NCI-H2081 treated with DMSO at 0.1 percent for 48 hours (cell line): ENCODE measurements at places on chromosomes 16 and 17.

GRCh38 chr17:2263183-2264066 is 40.2 kb downstream of the SMG6 start:
- no peak for DNase-seq

- DNase-seq: no peak
Measured at GRCh38 chr16:8645831-8646230, 24.3 kb downstream of the METTL22 start.

DNA sequence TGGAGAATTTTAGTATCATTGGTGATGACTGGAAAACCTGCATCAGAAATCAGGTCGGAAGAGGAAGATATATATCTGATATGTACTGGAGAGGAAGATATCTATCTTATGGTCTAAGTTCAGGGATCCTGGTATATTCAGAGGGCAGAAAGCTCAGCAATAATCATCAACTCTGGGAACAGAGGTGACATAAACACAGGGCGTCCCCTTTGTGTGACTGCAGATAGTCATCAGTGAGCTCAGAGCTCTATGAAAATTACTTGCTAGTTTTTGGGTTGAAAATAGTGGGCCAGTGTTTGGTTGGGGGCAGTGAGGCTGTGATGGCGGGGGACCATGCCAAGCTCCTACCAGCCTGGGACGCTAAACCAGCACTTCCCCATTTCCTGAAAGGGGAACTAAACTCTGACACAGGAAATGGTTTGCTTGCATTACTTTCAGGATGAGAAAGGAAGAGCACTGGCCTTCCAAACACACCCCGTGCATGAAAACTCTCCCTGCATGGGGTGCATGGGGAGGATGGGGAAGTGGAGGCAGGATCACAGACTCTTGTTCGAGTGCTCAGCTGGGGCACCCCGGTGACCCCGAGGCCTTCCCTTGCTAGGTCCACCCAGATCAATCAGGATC is 15.8 kb downstream of the NOD2 start:
- DNase-seq: no peak

DNA sequence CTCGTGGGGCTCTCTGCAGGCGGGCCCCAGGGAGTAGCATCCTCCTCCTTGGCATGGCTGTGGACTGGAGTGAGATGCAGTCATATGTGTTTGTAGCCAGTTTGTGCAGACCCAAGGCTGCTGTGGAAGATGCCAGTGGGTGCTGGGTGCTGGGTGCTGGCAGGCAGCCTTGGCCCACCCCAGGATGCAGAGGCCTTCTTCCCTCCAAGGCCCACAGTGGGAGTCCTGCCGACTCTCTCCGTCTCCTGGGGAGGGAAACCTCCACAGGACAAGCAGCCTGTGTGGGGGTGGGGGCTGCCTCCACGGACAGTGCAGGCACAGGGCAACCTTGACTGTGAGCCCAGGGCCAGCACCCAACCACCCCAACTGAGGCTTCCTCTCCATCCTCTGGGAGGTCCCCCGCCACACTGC is 13.8 kb upstream of the TMEM92 start:
- DNase-seq: no peak

GRCh38 chr16:66563574-66564334 is 2.5 kb upstream of the CMTM1 start:
- no peak for DNase-seq

DNA sequence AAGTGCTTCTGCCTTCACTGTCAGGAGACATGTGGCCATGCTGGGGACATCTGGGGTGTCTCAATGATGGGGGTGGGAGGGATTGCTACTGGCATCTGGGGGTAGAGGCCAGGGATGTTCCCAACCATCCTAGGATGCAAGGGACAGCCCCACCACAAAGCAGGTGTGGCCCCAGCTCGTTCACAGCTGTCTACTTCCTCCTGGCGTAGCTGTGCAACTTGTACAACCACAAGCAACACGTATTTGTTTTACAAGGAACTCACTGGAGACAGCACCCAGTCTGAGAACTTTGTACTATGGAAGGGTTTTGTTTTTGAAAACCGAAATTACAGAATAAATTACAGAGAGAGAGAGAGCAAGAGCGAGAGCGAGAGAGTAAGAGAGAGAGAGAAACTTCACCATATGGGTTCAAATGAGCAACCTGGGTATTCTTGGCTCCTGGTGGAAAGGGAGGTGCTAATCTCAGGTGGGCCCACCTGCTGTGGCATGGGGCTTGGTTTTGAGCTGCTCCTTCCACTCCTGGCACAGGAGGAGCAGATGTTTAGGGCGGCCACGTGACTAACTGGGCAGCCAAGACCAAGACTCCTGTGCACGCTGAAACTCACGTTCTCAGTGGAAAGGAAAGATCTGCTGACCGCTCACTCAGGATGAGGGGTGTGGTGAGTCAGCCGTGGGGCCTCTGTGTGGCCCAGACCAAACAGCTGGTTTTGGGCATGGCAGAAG is 17.5 kb upstream of the TNFRSF13B start:
- no peak for DNase-seq

DNA sequence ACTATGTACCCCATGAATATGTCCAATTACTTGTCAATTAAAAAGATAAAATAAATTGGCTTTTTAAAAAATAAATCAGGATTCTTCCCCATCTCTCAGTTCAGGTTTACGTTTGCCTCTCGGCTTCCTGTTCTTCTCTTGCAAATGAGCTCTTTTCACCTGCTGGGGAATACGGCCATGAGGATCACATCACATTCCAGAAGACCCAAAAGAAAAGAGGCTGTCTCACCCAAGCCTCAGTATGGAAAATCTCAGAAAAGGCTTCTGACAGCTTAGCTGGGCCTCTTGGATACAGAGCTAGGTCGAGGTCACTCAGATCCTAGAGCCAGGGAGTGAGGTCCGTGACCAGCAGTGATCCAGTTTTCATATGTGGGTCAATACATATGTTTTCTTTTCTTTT is 171.2 kb upstream of the SDK2 start:
- DNase-seq: no peak

DNA sequence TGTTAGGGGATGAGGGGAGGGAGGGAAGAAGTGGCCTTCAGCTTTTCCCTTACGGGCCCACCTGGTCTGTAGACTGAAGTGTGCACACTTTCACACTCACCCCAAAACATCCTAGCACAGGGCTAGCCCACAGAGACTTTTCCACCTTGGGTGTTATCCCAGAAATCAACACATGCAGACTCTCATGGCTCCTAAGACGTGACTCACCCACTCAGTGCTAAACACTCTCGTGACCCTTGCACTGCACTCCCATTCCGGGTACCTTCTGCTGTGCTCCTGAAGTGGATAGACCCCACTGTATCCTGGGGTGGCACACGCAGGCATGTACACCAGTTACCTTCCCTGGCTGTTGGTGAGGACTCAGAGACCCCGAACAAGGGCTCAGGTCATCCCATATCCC is 23.0 kb upstream of the ABCC3 start:
- DNase-seq: no peak
